Lung (tissue), 17 donors: ENCODE measurements at places on chromosomes 16 and 17. TPM values are rescaled to one million over a fixed set of nuclear protein-coding genes. Genes with fewer than 3 reads are reported as not detected.
A peak's percentile ranks its signal among the peaks of the same experiment; 100 is the strongest.

The GCGR gene
- not detected for total RNA-seq

The TMEM238L gene
- total RNA-seq: not detected

The CCL4L2 gene
- 10.7 TPM for total RNA-seq

The RAMP2 gene
- total RNA-seq: 55.0 TPM

The MT1M gene
- total RNA-seq: 0.88 TPM

The MED31 gene
- total RNA-seq: 18.1 TPM

The TBX6 gene
- total RNA-seq: 1.7 TPM

- DNase-seq: no peak
Observed at GRCh38 chr17:12977008-12977751, 40.6 kb downstream of the ELAC2 start.

GRCh38 chr17:52207796-52208195, 49.3 kb upstream of the CA10 start:
- DNase-seq: no peak

DNA sequence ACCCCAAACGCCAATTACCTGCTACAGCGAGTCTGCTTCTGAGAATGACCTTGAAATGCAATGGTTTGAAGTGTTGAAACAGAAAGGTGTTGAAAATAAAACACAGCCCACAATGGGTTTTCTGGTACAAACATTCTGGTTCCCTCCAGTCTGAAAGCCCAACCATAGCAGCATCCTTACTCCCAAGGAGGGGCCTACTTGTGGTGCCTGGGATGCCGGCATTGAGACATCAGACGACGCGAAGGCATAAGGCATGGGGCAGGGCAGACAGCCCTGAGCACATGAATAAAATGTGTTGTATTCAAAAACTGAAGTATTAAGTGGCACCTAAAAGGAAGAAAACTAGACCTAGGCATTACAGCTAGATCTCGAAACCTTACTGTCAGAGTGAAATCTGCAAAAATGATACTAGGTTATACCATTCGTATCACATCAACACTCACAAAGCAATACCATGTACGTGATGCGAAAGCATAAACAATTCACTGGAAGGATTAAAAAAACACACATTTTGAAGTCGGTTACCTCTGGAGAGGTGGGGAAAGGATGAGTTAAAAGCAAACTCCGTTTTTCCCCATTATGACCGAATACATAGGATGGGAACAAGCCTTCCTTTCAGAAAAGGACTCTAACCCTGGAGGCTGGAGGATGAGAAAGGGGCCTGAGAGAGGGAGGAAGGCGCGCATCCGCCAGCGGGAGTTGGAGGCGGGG, 702 bp downstream of the NUDT21 start:
- DNase-seq: peak; percentile 16

DNA sequence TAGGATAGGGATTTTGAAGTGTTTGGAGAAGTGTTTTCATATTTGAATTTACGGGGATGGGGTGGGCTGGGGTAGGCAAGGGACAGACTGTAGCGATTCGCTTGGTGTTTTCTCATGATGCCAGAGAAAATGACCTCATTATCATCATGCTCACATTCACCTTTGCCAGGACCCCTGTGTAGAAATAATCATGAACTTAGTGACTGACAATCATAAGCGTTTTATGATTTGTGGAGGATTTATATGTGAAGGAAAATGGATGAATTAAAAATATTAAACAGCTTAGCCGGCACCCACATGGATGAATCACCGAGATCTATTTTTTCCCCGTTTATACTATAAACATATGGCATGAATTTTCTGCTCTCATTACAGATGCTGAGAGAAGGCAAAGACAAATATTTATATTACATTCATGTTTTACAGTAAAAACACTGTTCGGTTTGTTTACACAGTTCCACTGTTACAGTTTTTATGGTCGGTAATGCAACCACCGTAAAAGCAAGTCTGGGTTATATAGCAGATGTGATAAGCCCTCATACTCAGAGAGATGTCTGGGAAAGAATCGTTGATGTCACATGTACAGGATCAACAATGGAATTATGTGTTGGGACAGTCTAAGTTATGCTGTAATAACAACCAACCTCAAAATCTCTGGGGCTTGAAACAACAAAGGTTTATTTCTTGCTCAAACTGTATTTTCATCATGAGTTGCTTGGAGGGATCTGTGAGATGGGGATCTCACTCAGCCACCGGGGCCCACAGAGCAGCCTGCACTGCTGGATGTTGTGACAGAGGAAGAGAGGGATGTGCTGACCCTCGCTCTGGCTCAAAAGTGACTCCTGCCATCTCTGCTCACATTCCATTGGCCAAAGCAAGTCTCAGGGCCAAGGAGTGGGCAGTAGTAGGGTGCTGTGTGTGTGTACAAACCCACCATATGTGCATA, 85.1 kb downstream of the WWOX start:
- DNase-seq: peak; percentile 89

DNA sequence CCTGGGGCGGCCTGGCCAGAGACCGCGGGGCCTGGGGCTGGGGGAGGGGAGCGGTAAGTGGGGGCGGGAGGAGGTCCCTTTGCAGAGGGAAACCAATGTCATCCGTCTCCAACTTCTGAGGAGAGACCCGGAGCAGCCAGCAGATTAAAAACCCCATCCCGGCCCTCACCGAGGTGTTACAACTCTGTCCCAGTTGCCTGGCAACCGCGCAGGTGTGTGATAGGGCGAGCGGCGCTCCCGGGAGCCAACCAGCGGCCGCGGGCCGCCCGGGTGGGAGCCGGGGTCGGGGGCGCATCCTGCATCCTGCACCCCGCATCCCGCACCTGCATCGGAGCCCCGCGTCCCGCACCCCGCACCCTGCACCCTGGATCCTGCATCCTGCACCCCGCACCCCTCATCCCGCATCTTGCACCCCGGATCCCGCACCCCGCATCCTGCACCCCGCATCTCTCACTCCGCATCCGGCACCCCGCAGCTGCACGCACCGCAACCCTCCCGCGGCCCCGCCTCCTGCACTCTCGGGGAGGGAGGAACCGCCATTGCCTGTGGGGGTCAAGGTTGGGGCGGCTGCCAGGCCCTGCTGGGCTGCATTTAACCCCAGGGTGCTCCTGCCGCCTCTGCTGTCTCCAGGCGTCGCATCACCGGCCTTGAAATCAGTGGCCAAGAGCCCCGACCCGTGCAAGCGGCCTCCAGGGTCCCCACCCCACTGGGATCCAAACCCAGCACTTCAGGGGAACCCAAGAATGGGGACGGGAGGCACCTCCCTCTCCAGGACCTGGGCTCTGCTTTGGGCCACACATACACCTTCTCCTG, 47.3 kb downstream of the RTN4RL1 start:
- no peak for DNase-seq

DNA sequence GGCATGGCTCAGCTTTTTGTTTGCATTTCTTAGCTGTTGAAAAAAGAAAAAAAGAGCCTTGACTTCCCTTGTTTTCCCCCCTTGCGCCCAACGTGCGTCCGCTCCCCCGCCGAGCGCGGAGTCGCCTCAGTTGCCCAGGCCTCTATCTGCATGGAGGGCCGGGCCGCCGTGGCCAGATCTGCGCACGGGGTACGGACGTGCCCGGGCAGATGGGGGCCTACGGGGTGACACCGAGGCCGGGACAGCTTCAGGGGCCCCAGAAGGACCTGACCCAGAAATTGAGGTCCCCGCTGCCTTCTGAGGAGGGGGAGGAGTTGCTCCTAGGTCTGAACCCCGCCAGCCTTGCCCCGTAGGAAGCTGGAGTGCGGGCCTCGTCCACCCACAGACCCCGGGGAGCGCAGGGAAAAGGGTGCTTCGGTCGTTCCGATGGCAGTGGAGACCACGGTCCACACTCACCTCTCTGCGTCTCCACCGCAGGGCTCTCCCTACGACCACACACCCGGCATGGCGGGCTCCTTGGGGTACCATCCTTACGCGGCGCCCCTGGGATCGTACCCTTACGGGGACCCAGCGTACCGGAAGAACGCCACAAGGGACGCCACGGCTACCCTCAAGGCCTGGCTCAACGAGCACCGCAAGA, 1.5 kb downstream of the IRX5 start:
- DNase-seq: no peak

- no peak for DNase-seq
Observed at GRCh38 chr16:81831722-81832126, 52.6 kb downstream of the PLCG2 start.

GRCh38 chr17:78131172-78132083, 857 bp downstream of the TMC8 start:
- DNase-seq: no peak

DNA sequence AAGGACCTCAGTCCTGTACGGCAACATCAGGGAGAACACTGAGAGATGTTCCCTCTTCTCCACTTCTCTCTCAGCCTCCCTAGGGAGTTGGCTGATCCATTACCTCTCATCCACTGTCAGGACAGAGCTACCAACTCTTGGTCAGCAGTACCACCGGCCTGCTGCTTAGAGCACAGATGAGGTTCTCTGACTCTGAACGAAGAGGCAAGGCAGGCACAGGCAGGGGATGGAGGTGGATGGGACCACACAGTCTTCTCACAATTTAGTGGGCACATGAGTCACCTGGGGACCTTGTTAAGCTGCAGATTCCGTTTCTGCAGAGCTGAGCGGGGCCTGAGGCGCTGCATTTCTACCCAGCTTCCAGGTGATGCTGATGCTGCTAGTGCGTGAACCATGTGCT, 128.6 kb upstream of the CCL2 start:
- DNase-seq: no peak

DNA sequence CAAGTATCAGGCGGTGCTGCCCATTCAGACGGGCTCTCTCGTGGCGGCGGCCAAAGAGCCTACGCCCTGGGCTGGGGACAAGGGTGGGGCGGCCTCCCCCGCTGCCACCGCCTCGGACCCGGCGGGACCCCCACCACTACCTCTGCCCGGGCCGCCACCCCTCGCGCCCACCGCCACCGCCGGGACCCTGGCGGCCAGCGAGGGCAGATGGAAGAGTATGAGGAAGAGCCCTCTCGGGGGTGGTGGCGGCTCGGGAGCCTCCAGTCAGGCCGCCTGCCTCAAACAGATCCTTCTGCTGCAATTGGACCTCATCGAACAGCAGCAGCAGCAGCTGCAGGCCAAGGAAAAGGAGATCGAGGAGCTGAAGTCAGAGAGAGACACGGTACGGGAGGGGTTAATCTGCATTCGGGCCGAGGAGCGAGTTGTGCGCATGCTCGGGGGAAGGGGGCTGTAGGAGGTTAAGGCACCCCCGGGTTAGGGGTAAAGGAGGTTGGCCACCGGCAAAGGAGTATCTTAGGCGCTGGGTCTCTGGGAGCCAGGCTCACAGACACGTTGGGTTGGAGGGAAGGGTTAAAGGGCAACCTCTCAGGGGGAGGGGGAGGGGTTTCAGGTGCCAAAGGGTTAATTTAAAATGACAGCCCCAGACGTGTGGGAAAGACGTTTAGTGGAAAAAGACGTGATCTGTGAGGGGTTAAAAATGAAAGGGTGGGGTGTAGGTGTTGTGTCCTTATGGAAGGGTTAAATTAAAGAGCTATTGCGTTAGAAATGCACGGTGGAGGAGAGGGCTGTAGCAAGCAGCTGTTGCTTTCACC, 1.4 kb downstream of the MSL1 start:
- DNase-seq: peak; percentile 72

- DNase-seq: no peak
Observed at GRCh38 chr16:3783516-3783915, 66.2 kb upstream of the TRAP1 start.

GRCh38 chr17:82314727-82315605, 2.4 kb downstream of the CD7 start:
- DNase-seq: no peak

GRCh38 chr17:61967729-61968128, 39.9 kb upstream of the INTS2 start:
- no peak for DNase-seq
